Dermis microvascular lymphatic vessel endothelial cell (primary cell): ENCODE measurements at places on chromosomes 6 and 20. TPM values are rescaled to one million over a fixed set of nuclear protein-coding genes. Genes with fewer than 3 reads are reported as not detected.

DNA sequence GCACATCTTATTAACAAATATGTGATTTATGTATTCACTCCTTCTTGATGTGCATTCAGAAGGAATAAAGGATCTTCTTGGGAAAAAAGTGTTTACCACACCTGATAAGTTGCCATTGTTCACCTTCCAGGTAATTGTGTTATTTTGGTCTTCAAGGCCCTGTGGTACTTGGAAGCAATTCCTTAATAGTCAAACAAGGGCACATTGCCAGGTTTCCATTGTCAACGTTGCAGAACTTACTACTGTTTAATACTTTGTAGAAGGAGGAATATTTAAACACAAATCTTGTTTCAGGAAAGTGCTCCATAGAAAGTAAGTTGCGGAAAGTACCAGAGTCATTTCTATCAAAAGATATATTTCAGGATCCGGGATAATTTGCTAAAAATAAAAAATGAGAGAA is 129.5 kb upstream of the SGK1 start:
- DNase-seq = no peak

GRCh38 chr6:79797163-79797764 is 150.1 kb downstream of the ELOVL4 start:
- DNase-seq = no peak

GRCh38 chr6:43728586-43728985 is 41.0 kb upstream of the MRPS18A start:
- DNase-seq = no peak

GRCh38 chr6:170208182-170208601 is 82.7 kb downstream of the DLL1 start:
- DNase-seq = no peak

DNA sequence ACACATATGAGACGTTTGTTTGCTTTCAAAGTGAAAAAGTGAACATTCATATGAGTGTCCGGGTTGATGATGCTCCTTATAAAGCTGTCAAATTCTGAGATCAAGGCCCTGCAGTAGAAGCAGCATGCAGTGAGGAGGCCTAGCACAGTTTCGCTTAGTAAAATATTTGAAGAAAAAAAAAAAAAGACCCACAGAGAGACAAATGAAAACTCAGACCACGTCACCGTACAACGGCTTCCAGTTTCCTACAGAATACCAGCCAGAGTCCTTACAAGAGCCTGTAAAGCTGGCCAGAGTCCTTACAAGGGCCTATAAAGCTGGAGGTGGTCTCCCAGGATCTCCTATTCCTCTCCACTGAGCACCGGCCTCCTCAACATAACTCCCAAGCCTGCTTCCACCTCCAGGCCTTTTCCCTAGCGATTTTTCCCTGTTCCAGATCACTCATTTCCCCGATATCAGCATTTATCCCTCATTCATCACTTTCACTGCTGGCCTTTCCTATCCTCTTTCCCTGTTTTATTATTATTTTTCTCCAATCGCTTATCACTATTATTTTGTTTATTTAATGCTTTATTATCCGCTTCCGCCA is 1.5 kb upstream of the HMGN4 start:
- no peak for DNase-seq

DNA sequence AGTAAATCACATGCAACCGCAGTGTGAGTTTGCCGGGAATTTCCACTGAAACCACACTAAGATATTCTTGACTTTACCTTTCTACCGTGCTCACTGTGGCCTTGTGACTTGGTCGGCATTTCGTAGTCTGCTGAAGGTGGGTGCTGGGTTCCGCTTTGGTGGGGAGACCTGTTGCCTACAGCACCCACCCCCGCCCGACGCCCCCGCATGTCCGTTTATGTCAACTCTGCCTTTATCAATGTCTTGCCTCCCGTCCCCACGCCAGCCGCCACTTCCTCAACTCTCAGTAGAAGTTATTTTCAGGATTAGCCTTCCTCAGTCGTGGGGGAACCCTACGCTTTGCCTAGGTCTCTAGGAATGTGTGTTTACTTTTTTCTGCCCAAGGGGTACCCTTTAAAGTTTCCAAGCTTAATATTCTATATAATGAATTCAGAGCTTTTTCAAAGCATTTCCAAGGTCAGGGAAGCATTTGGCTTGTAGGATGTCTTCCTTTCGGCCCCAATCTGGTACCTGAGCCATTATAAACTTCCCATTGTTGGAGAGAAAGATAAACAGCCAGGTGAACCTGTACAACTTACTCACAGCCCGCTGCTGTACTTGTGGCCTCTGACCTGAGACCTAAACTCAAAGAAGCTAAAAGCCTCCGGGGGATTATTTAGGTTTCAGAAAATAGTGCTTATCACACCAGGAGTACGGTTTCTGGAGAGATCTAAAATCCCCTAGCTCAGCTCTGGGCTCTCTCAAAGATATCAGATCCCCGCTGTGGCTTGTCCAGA is 54.2 kb downstream of the TBC1D7 start:
- no peak for DNase-seq

GRCh38 chr6:7580537-7580926 is 9.5 kb upstream of the SNRNP48 start:
- no peak for DNase-seq

DNA sequence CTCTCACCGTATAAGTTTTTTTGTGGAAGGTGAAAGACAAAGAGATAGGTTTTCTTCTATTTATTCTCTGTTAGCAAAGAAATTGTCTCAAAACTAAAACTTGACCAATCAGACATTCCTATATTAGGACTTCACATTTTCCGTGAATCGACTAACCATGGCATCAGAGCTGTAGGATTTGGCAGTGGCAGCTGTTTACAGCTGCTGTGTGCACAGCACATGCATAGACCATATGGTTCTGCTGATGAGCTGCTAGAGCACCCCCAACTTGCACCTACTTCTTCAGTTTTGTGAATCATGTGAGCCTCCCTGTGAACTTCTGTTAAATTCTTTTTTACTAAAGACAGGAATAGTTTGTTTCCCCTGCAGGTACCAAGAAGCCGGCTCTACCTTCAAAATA is 157.9 kb downstream of the RFX6 start:
- DNase-seq = no peak

DNA sequence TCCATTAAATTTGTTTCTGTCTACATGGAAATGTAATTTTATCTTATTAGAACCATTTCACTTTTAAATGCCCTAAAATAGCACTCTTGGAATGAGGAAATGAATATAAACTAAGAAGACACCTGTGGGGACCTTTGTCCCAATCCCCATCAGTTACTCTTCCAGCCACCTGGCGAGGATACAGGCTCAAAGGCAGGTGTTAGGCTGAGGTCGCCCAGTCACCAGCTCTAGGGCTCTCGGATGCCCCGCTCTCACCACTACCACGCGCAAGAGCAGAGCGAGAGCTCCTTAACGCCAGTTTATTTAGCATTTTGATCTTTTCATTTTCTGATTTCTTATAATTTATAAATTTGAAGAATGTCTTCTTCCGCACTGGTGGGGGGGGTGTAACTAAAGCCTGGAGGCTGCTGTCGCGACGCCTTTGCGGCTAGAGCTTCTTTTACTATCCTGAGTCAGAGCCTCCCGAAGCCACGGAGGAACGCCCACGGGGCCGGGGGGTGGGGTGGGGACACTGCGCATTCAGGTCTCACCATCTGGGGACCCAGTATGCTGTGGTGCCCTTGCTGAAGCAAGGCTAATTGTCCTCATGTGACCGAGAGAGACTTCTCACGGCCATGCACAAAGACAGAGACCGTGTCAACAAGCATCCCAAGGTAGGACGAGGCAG is 38.7 kb upstream of the AFDN start:
- DNase-seq = no peak

DNA sequence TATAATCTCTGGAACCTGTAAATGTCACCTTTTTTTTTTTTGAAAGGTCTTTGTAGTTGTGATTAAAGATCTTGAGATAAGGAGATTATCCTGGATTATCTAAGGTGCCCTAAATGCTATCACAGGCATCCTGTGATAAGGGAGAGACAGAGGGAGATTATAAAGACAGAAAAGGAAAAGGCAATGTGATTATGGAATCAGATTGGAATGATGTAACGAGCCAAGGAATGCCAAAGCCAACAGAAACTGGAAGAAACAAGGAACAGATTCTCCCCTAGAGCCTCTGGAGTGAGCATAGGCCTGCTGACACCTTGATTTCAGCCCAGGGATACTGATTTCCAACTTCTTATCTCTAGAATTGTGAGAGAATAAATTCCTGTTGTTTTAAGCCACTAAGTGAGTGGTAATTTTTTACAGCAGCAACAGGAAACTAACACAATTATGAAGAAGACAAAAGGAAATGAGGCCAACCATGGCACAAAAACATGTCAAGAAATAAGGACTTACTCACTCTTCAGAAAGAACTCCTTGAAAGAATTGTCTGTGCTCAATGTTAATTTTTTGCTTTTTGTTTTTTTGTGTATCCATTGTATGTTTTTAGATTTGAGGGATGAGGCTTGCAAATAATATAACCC is 82.7 kb downstream of the CFAP61 start:
- DNase-seq = no peak

GPX5 gene
- not detected in 2 replicates for total RNA-seq

LTB gene
- 6.4 and 11.8 TPM in 2 replicates for total RNA-seq

PNLDC1 gene
- not detected in 2 replicates for total RNA-seq

ADA gene
- total RNA-seq = 22.9 and 29.8 TPM in 2 replicates

OR2B6 gene
- total RNA-seq = not detected in 2 replicates

SH3BGRL2 gene
- 81.8 and 98.2 TPM in 2 replicates for total RNA-seq
